ENCODE measurements at places on chromosomes 3 and 15. TPM values are rescaled to one million over a fixed set of nuclear protein-coding genes. Genes with fewer than 3 reads are reported as not detected.

DNA sequence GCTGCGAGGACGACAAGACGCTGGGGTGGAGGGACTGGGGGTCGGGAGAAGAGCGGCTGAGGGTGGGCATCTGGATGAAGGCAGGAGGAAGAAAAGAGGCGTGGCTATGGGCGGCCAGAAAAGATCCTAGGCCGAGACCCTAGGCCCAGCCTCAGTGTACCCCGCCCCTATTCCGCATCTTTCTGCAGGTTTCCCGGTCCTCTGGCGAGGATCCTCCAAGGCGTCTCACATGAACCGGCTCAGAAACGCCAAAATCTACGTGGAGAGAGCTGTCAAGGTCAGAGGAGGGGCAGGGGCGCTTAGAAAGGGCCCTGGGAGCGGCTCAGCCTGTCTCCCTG is 340 bp downstream of the TTLL3 start:
- no peak for DNase-seq

GRCh38 chr3:172965256-172965655 is 175.8 kb downstream of the SPATA16 start:
- DNase-seq, result no peak

DNA sequence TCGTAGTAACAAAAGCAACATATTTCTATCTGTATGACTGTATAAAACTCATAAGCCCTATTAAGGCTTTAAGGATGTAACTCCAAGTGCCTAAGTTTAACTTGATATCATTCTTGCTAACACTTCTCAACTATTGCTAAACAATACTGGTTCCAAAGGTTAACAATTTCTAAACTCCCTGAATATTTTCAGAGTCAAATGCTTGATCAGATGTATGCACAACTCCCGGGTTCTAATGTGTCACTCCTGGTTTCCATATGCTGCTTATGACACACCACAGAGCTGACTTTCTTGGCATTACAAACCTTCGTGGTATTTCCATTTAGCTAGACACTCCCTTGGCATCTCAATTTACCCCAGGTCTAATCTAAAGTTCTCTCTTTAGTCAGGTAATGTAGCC is 26.3 kb downstream of the DZIP1L start:
- DNase-seq, result no peak

DNA sequence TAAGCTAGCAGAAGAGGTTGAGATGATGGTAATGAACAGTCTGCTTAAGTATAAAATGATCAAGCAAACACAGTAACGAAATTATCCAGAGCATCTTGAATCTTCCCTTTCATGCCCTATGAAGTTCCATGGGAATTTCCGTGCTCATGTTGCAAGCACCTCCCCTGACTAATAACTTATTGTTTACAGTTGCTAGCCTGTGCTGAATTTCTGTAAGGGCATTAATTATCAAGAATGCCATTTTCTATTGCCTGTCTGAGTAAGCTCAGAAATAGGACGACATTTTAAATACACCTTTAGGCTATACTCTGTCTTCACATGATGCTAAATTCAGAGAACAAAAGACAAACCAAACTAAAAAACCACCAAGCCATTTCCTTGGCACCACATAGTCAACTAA is 257.5 kb upstream of the LRTM1 start:
- no peak for DNase-seq

DNA sequence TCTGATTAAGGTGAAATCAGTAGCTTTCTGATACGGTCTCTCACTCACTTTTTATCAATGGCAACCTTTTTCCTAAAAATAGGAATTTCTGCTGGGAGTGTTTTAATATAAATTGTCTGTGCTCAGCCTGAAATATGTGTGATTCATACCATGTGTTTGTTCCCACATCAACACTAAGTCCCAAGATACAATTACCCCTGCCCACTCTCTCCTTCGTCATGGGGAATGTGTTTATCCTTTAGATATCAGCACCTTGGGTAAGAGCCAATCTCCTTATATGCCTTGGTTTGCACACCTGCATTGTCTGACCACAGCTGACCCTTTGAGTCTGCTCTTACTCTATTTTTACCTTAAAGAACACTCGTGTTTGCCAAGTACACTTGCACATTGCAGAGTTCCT is 356.4 kb downstream of the LPP start:
- DNase-seq, result no peak

DNA sequence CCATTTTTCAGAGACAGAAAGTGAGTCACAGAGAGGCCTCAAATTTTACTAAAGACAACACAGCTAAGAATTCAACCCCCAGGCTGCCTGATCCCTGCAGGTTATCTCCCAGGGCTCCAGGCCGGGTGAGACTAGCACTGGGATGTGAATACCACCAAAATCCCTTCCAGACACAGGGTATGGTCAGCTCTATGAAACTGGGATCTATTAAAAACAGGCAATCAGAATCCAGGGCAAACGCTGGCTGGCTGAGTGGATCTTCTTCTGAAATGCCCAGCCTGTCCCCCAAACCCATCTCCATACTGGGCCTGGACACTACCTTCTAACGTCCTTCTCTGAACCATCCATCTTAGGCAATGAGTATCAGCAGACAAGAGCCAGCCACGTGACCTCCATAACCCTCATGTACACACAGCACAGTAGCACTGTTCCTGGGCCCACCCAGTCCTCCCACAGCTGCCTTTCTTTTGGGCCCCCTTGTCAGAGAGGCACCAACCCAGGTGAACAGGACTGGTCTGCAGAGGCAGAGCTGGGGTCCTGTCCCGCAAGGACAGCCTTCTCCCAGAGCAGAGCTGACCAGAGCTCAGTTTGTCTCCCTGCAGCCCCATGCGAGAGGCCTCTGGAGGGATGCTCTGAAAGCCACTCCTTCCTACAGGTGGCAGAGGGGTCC is 1.9 kb downstream of the RAB6B start:
- no peak for DNase-seq

DNA sequence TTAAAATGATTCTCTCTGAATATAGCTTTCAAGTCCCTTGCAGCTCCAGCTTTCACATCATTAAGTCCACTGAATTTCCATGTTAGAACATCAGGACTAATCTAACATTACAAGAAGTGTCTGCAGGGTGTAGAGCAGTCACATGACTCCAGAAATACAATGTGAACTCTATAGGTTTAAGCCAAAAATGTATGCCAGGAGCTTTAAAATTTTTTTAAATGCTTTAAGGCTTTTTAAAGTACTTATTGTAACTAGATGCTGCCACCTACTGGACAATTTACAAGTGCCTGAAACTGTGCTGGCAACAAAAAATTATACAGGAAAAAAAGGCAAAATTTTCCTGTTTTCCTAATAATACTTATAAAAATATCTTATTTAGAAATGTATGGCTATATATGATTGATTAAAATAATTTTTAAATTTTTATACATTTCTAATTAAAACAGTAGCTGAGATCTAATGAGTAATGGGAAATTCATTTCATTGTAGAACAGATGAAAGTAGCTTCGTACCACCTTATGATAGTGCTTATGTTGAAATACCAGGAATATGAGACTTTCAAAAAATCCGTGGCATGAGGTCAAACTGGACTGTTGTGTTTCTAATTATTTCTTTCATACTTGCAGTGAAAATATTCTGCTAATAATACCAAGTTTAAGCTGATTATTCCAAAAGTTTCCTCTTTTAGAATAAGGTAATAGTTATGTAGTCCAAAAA is 25.7 kb downstream of the FSIP1 start:
- peak; percentile 69 for DNase-seq

- DNase-seq, result no peak
Observed at GRCh38 chr15:63974021-63974420, 72.3 kb downstream of the DAPK2 start.

DNA sequence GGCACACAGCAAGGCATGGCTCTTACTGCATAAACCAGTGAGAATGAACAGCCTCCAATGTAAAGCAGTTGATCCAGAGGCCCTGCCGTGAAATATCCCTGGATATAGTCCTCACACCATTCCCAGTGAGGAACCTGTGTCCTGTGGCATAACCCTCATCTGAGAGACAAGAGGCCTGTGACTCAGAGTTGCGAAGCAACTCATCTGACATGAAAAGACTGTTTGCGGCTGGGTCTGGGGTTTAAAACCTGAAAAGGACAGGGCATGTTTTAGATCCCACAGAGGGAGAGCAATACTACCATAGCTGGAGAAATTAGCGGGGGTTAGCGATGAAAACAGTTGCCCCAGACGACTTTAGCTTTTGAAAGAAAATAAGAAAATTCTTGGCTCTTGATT is 165.3 kb upstream of the BHLHE40 start:
- DNase-seq, result no peak

GRCh38 chr3:181017690-181018089 is 28.2 kb upstream of the DNAJC19 start:
- no peak for DNase-seq

- DNase-seq, result no peak
Observed at GRCh38 chr3:191217301-191217700, 18.3 kb downstream of the OSTN start.

Gene SLC38A3
- not detected for total RNA-seq

Gene TIPARP
- total RNA-seq, result 13.4 TPM

Measured in OCI-LY7 (cell line).